SK-N-SH treated with all-trans-retinoic acid at 6 μM for 48 hours (cell line): ENCODE measurements at places on chromosomes 1 and 21.
A peak's percentile ranks its signal among the peaks of the same experiment; 100 is the strongest.

GRCh38 chr1:15756143-15757015 lies 2.2 kb upstream of the FBLIM1 start:
- no peak for ATAC-seq

DNA sequence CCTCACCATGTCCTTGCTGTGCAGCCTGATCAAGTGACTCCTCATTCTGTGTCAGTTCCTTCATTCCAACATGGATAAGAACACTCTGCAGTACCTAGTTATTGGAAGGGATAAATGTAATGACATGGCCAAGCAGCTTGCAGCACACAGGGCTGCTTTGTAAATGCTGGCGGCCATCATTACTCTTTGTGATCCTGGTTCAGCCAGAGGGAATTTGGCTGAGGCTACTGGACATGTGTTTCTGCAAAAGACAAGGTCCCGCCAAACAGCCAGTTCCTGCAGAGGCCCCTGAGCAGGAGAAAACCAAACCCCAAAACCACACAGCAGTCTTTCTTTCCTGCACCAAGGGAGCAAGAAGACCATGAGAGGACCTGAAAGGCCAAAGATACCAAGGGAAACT lies 495.8 kb downstream of the AJAP1 start:
- ATAC-seq = no peak

DNA sequence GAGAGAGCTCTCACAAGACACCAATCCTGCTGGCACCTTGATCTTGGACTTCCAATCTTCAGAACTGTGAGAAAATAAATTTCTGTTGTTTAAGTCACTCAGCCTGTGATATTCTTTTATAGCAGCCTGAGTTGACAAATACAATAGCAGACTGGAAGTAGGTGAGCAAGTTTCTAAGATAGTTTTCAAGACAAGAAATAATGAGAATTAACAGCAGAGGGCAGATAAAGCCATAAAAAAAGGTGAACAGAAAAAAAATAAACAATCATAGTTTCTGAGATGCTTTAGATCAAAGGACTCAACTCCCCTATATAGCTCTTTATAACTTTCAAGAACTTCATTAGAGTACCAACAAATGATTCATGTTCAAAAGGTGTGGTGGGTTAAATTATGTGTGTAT lies 119.8 kb downstream of the PLPPR5 start:
- ATAC-seq = no peak

- ATAC-seq = no peak
Measured at GRCh38 chr1:156691191-156691590, 14.0 kb upstream of the NES start.

DNA sequence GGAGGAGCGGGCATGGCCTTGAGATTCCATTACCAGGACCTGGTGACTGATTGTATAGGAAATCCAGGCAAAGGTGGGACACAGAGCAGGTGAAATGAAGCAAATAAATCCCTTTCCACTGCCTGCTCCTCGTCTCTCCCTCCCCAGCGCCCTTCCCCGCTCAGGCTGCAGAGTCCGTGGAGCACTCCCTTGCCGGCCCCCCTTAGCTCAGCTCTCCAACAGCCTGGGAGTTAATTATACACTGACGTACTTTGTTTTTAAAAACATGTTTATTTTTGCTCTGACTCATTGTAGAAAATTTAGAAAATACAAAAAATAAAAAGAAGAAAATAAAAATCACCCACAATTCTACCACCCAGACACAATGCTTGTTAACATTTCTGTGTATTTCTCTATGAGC lies 61.7 kb downstream of the LGR6 start:
- ATAC-seq = no peak

GRCh38 chr1:5954964-5955363 lies 37.3 kb downstream of the NPHP4 start:
- ATAC-seq = no peak

GRCh38 chr1:209207701-209208286 lies 375.7 kb upstream of the CAMK1G start:
- peak; percentile 99 for ATAC-seq

- ATAC-seq = no peak
Measured at GRCh38 chr1:161787355-161787754, 21.2 kb downstream of the ATF6 start.

DNA sequence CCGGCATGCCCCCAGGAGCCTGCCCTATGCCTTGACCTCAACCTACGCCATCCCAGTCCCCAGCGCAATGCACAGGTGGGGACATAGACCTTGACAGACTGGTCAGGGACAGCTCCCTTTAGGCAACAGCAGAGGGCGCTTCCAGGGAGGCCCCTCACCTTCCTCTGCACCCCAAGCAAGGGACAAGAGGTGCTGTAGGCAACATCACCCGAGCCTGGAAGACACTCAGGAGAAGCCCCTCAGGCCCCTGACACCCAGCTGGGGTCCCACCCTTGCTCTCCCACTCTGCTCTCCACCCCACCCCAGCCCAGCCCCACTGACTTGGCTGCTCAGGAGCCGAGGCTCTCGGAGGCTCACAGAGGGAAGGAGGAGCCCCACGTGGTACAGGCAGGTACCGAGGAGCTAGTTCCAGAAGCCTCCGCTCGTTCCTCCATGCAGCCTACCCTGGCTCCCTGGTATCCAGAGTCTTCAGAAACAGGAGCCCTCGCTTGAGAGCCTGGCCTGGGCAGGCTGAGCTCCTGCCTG lies 2.4 kb upstream of the WNT3A start:
- ATAC-seq = peak; percentile 71

DNA sequence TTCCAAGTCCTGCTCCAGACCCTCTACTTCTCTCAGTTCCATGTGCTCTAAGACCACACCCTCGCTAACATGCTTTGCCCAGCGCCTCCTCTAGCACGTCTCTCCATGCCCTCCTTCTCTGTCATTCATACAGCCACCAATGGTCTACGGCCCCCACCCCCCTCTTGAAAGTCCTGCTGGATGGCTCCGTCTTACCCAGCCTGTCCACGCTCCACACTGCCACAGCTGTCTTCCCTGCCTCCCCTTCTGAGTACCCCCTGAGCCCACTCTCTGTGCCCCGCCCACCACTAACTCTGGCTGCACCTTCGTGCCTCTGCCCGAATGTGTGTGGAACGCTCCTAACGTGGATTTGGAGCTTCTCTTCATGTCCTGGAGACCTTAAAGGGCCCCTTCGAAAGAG lies 244.6 kb downstream of the TRABD2B start:
- no peak for ATAC-seq

- no peak for ATAC-seq
Measured at GRCh38 chr1:237763137-237763536, 127.6 kb downstream of the ZP4 start.

DNA sequence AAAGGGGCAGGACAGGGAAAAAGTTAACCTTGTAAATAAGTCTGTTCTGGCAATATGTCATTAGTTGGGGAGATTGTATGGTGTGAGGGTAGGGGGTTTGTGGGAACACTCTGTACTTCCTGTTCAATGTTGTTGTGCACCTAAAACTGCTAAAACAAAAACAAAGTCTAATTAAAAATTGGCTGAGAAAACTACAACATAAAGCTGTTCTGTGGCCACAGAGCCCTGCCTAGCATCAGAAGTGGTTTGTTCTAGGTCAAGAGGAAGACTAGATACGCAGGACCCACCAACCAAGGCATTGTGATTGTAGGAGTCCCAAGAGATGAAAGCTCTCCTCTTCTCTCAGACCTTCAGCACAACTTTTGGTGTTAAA lies 81.0 kb upstream of the LRRC8D start:
- ATAC-seq = no peak

DNA sequence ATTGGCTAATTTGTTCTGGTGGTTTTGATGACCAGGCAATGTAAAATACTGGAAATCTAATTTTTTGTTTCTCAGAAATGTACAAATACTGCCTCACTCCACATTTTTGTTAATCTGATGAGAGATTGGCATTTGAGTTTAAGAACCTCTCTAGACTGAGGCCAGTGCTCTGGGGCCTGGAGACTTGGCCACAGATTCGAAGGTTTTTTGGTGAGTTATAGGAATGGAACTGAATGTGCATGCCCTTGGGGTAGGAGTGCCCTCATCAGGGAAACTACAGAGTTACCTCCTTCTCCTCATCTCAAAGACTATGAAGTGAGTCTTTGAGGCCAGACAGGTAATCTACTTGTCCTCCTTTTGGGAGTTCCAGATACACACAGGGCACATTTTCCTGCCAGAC lies 347.9 kb downstream of the LTN1 start:
- no peak for ATAC-seq

GRCh38 chr1:18341291-18342069 lies 139.2 kb upstream of the KLHDC7A start:
- ATAC-seq = no peak

GRCh38 chr1:151060657-151061421 lies 642 bp downstream of the MLLT11 start:
- ATAC-seq = peak; percentile 12

- ATAC-seq = no peak
Measured at GRCh38 chr1:44557778-44558177, 116.5 kb downstream of the TMEM53 start.

GRCh38 chr1:238677567-238677966 lies 708.8 kb upstream of the CHRM3 start:
- ATAC-seq = no peak

DNA sequence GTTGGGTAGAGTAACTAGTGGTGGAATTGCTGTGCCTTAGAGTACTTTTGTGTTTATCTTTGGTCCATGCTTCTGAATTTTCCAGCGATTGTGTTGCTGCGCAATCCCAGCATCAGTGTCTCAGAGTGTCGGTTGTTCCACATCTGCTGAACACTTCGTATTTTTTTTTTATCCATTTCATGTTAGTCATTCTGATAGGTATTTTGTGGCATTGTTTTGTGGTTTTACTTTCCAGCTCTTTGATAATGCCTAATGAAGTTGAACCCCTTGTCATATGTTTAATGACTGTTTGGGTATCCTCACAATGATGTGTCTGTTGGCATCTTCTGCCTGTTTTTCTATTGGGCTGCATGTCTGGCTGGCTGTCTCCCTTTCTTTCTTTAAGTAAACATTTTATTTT lies 13.6 kb downstream of the TUFT1 start:
- peak; percentile 8; the same call in 1 of the 3 replicates for ATAC-seq

DNA sequence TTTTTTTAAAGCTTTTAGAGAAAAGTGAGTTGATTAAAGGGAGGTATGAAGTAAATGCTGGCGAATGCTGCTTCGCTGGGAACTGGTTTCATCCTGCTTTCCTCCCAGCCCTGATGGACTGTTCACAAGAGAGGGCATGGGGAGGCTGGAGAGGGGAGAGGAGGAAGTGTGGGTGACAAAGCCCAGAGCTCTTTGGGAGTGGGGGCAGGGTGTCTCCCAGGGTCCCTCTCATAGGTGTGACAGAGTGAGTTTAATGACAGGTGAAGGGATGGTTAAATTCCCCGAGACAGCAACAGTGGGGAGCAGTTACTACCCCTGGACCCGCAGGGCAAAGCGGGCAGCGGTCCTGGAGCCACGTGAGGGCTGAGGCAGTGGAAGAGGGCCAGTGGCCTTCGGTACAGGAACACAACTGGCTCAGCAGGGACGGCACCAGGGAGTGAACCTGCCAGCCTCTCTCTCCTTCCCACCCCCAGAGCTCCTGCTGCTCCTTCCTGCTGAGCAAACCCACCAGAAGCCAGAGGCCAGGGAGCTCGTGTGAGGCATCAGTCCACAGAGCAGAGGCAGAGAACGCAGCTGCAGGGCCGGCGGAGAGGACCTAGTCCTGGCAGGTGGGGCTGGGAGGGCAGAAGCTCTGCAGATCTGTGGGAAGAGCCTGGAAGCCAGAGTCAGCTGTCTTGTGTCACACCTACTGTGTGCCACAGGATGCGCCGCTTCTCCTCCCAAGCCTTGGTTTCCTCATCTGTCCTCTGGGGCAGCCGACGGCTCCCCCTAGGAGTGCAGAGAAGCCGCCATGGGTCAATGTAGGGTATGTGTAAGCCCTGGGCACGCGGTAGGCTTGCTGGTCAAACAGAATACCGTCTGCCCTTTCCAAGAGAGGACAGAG lies 20.9 kb upstream of the LRP8 start:
- ATAC-seq = no peak

- ATAC-seq = peak; percentile 90
Measured at GRCh38 chr1:168709405-168710363, 19.3 kb downstream of the DPT start.

DNA sequence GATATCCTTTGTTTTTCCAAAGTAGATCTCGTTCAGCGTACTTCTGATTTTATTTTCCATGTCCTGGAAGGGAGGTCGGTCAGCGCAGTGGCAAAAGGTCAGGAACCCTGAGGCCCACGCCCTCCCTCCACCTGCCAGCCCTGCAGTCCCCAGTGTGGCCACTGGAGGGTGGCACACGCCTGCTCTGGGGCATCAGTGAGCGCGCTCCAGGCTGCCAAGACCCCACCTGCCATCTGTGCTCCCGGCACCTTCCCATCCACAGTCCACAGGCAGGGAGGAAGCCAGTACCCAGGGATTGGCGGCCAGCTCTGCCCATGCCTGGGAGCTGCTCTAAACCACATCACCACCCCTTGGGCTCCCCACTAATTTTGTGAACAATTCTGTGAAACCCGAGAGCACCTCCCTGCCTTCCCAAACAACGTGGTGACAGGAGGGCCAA lies 32.3 kb downstream of the SLC66A1 start:
- ATAC-seq = peak; percentile 80

- no peak for ATAC-seq
Measured at GRCh38 chr21:27776925-27777553, 810.2 kb upstream of the ADAMTS5 start.

GRCh38 chr1:74969566-74970135 lies 164.5 kb upstream of the LHX8 start:
- no peak for ATAC-seq

DNA sequence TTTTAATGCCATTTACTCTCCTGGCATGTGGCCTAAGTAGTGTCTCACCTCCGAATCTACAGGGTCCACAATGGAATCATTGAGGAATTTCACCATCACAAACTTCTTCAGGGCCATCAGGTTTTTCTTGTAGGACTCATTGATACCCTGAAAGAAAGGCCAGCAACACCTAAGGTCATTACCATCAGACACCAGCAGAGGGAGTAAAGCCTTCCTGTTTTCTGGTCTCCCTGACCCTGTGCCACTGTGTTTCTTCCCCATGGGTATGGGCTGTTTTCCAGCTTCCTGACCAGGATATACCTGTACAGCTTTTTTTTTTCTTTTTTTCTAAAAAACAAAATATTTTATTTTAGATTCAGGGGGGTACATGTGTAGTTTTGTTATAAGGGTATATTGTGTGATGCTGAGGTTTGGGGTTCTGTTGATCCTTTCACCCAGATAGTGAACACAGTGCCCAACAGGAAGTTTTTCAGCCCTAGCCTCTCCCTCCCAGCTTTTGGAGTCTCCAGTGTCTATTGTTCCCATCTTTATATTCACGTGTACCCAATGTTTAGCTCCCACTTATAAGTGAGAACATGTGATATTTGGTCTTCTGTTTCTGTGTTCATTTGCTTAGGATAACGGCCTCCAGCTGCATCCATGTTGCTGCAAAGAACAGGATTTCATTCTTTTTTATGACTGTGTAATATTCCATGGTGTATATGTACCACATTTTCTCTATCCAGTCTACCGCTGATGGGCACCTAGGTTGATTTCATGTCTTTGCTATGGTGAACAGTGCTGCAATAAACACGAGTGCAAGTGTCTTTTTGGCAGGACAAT lies 18.3 kb downstream of the PPT1 start:
- peak; percentile 79 for ATAC-seq
